ENCODE measurements at places on chromosomes 7 and 10.

DNA sequence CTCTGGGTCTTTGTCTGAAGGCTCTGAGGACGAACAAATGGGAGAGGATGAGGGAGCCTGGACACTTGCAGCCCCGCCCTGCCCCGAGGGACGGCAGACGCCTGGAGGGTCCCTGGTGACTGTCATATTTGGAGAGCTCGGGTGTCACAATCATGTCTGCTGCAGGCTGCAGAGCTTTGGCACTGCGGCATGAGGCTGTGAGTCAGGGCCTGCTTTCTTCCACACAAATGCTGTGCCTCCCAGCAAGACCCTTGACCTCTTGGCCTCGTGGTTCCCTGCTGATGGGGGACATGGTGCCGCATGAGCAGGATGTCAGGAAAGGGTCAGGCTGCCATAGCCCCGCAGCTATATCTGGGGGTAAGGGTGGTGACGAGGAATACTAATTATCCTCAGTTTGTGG lies 64.9 kb upstream of the PPIF start:
- DNase-seq = no peak

DNA sequence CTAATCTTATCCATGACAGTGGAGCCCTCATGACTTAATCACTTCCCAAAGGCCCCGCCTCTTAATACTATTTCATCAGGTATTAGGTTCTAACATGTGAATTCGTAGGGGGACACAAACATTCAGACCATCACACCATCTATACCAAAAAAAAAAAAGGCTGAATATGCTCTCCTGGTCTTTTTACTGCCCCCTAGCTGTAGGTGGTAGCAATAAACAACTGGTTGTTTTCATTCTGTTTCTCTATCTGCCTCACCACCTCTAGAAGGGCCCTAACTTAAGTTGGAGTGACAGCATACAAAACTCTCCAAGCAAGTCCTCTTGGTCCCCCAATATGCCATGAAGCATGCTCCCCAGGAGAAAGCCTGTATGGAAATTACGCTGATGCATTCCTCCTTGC lies 94.1 kb downstream of the GRM8 start:
- DNase-seq = no peak

DNA sequence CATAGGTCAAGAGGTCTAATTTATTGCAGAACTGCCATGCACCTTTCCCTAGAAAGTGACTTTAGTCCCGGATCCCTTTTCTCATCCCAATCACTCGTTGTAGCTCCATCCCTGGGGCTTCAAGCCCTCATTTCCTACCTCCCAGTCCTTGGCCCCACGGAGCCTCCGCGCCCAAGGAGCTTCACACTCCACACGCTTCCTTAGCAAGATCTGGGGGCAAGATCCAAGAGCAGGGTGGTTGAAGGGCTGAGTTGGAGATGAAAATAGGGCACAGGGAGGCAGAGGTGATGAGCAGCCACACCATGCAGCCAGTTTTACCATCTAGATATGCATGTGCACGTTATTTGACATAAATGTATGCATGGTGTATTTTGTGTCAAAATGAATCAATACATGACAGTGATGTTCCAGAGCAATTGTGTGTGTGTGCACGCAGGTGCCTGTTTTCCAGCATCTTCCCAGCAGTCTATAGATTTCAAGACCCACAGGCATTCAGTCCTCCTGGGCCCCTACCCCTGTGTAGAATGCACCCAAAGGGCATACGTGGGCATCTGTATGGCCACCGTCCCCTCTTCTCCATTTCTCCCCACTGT lies 6.0 kb upstream of the TRPV6 start:
- DNase-seq = no peak

GRCh38 chr7:138002096-138002827 lies 376 bp upstream of the CREB3L2 start:
- peak; percentile 98 for DNase-seq

GRCh38 chr10:7111561-7111960 lies 299.3 kb downstream of the SFMBT2 start:
- no peak for DNase-seq

DNA sequence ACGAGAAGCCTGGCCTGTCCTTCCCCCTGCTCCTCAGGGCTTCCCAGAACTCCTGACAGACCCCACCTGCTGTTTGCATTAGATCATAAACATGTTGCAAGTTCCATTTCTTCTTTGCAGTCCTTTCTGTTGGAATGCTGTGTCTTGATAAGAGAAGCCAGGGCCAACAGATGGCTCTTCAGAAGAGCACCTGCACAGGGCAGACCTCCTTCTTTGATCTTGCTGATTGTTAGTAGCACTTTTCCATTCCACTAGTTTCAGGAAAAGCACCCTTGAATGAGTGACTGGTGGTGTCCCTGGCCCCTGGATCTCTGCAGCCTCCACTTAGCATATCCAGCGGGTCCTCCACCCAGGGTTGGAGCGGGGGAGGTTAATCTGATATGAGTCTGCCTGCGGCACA lies 243.2 kb downstream of the GFRA1 start:
- no peak for DNase-seq

DNA sequence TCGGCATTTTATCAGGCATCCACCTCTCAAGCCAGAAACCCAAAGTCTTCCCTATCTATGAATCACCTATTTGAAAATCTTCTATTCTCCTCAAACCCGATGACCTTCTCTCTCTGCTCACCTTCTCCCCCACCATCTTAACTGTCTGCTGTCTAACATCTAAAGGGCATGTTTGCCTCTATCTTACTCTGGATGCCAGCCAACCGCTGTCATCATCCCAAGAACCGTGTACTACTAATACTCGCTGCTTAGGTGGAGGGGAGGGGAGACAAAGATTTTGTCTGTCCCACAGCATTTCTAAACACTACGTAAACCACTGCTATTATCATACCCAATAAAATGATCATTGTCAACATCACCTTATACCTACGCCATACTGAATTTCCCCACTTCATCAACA lies 29.5 kb downstream of the PAXIP1 start:
- no peak for DNase-seq

GRCh38 chr7:129793506-129794310 lies 159.1 kb downstream of the UBE2H start:
- DNase-seq = no peak

Measured in stimulated activated CD4-positive, alpha-beta T cell treated with anti-CD3 and anti-CD28 coated beads, Interleukin-2, amount 100 ng/mL, for 24 hours (primary cell).